ENCODE measurements at places on chromosomes 3 and 15.
A peak's percentile ranks its signal among the peaks of the same experiment; 100 is the strongest.

DNA sequence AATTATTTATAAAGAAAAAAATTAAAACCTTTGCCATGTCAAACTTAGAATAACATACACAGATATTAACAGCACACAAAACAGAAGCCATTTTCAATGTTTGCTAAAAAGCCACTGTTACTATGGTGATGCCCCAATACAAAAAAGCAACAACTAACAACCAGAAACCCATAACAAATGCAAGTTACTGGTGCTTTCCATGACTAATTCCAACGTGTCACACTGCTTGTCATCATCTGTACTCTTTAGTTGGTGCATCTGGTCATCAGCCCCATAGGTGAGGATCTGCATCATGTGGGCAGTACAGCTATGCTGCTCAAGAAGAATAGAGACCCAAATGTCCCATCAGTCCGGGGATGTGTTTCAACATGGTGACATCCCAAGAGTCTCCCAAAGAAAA lies 52.8 kb downstream of the ATP8B4 start:
- no peak for DNase-seq

- DNase-seq, result no peak
Measured at GRCh38 chr3:177060492-177060891, 136.8 kb downstream of the TBL1XR1 start.

- DNase-seq, result no peak
Measured at GRCh38 chr3:39911465-39912309, 102.3 kb downstream of the MYRIP start.

DNA sequence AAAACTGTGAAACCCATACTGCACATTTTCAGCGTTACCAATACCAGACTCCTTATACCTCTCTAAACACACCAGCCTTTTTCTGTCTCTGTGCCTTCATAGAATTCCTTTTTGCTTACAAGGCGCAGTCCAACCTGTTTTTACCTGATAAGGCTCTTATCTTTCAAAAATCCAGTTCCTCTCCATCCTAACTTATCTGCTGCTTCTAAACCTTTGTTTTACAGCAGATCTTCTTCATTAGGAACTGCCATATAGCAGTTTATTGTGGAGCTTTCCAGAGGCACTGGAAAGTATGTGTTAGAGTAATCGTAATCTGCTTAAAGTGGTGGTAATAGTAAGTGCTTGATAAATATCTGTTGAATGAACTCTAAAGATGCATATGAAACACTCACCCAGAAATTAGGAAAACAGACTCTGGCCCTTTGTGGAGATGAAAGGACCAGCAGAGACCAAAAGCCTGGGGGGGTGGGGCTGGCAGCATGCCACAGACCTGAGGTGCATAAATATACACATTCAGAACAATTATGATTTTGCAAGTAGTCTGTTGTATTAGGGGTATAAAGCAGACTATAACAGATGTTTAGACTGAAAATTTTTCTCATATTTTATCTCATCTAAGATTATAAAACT lies 29.3 kb downstream of the PPP2R3A start:
- DNase-seq, result peak; percentile 36

DNA sequence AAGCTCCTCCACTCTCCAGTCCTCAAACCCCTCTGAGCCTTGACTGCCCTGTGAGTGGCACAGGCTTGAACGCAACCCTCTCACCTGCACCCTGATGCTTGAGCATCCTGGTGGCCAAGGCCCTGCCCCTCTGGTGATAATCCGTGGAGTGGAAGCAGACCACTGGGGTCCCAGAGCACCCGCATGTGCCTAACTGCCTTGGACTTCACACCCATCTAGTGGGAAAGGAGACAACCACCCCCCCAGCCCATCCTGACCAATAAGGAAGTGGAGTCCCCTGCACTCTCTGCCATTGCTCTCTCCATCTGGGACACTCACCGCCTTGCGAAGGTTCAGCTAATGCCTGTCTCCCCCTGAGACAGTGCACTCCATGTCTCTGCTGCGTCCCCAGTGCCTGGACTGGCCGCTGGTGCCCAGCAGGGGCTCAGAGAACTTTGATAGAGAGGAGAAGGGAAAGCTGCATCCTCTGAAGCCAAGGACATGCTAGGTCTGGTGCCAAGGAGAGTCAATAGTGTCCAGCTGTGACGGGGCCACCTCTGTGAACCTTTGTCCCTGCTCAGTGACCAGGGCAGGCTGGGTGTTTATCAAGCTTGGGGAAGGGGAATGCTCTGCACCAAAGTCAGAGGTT lies 3.4 kb downstream of the KLF15 start:
- no peak for DNase-seq

GRCh38 chr3:37074178-37074577 lies 80.9 kb downstream of the MLH1 start:
- DNase-seq, result no peak

GRCh38 chr3:195068084-195069080 lies 202.6 kb downstream of the XXYLT1 start:
- DNase-seq, result no peak

DNA sequence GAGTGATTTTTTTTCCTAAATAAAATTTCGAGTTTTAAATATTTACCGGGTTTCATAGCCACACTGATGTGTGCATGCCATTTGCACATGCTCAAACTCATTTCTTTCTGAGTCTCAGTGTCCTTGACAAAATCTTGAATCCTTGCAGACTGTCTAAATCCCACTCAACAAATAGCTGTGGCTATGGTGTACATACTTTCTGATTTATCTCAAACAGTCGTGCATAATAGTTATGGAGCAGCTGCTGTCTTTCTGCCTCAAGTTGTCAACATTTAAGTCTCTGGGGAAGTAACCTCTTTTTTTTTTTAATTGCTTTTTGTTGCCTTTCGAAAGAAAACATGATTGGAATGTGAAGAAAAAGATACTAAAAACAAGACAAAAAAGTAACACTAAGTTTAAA lies 52.8 kb upstream of the UTS2B start:
- no peak for DNase-seq

GRCh38 chr3:32646761-32647160 lies 38.2 kb upstream of the CNOT10 start:
- DNase-seq, result no peak

DNA sequence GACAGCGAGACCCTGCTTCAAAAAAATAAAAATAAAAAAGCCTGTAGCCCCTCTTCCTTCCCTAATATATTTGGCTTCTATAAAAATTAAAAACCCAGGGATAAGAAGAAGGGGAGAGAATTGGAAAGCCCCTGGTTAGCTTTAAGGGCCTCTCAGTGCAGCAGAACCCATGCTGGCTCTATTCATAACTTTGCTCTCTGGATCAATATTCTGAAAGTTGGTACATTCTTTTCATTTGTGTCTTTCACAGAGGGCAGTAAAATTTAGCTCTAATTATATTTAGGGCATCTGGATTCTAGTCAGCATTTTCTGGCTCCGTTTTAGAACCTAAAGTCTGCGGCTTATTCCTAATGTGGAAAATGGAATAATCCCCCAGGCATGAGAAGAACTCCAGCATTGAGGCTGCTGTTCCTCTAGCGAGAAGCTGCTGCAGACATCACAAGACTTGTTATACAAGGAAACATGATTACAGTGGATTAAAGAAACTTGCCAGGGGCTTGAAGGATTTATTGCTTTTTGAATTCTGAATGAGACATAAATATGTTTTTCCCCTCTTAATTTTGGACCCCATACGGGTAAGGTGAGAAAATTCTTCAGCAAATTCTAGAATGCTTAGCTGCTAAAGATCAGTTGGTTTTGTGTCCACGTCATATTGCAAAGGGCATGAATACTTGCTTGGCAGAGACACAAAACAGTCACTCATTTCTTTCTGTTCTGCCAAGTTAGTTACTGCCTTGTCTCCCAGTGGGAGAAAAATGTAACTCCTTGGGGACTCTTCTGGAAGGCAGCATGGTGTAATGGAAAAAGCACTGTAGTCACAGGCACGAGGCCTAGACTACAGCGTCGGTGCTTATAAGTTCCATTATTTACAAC lies 177.7 kb downstream of the VGLL4 start:
- no peak for DNase-seq

GRCh38 chr3:190101320-190102011 lies 19.2 kb downstream of the P3H2 start:
- DNase-seq, result no peak

DNA sequence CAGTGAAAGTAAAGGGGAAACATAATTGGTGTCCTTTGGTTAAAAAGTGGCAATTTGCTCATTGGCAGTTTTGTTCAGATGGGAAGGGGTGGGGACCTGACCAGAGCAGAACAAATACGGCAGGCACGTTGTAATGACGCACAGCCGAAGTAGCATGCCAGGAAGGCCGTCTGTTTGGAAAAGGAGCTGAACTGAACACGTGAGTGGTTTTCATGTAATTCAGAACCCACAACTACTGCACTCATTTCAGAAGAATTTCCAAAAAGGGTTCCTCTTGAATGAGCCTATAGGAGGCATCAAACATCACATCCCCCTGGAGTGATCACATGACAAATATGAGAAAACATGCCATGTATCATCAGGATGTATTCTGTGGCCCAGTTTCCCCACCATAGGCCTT lies 42.9 kb upstream of the LMCD1 start:
- no peak for DNase-seq

DNA sequence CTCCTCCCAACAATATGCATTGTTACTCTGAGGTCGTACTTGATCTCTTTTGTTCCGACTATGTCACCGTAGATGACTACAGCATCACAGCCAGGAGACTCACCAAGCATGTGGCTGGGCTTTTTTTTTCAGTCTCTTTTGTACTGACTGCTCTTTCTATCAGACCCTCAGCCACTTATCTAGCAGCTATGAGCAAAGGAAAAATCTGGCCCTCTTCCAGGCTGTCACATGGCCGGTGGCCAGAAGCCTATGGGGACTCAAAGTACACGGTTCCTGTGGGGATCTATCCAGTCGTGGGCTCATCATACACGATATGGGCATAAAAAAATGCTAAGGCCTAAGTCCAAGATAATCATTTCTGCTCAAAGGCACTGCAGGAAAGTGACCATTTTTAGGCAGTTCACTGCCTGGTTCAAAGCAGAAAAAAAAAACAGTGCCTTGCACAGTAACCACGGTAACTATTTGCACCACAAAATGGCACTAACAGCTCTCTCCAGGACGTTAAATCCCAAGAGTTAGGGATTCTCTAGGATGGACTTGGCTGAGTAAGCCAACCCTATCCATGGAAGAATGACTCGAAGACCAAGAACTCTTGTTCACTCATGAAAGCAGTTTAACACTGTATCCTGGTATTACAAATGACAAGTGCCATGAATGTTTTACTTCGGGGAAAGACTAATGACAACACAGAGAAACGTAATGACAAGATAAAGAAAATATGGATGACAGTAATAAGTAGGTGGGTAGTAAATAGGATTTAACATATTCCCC lies 50.3 kb downstream of the SHQ1 start:
- peak; percentile 92 for DNase-seq

DNA sequence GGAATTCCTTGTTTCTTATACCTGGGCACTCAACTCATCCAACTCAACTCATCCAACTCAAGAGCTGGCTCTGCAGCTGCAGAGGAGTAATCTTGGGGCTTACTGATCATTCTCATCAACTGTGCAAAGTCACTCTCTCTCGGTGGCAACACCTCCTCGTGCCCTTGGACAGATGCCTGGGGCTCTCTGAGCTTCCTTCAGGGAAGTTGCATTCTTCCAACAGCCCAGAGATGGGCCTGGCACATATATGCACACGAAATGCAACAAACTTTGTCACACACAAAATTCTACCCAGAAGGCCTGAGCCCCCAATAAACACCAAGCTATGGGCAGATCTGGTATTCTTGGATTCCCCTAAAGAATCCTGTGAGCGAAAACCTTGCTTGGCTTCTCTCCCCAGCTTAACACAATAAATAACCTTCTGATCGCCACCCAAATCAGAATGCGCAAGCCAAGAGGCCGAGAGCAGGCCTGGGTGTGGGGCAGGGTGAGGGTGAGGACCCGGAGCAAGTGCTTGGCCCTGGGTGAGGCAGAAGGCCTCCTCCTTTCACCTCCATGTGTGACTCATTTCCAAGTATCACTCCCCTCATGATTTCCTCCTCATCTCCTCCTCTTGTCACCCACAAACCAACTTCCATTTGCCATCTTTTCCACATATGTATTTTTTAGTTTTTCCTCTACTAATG lies 15.4 kb downstream of the TGM5 start:
- no peak for DNase-seq

Measured in NCI-H2081 (cell line).